ENCODE measurements at places on chromosomes 5 and 9.

DNA sequence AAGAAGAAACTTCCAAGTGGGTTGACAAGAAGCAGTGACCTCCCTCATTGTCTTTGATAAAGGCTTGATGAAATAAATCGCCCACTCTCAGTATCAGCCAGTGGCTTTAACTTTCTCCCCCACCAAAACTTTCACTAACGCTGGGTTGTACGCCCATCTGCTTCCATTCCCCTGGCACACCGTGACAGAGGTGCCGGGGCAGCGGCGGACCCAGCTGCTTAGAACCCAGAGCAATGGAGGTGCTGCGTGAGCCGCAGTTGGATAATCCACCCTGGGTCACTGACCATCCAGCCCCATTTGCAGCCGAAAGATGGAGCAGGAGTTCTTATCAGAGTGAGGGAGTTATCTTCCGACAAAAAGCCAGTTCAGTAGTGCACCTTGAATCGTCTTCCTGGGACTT lies 270.7 kb downstream of the ARHGEF28 start:
- no peak for DNase-seq

DNA sequence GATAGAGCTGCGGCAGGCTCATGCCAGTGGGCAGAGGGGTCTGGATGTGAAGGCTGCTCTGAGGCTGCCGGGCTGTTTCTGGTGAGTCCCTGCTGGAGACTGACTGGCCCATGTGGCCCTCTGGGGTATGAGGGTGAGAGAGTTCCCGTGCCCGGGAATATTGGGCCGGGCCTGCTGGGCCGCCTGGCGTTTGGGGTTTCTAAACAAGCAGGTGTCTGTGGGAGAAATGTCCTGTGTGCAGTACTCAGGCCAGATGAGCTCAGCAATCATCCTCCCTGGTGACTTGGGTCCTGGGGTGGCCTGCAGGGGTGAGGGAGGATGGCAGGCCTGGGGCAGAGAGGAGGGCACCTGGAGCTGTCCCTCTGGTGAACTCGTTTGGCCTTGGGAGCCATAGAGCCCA lies 74.9 kb downstream of the MACROH2A1 start:
- DNase-seq, result no peak

DNA sequence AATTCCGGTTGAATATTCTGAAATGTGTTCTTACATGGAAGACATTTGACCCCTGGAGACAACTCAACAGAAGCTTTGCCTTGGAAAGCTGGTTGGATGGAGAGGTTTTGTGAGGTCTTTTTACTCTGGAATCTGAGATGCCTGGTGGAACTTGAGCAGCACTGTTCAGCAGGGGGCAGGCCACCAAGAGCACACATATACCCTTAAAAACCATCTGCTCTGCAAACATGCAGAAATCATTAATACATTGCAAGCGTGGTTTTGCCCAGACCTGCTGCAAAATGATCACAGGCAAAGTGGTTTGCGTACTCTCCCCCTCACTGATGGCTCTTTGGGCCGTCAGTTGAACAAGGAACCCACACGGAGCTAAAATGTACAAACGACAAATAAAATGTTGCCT lies 32.8 kb upstream of the DAP start:
- no peak for DNase-seq

DNA sequence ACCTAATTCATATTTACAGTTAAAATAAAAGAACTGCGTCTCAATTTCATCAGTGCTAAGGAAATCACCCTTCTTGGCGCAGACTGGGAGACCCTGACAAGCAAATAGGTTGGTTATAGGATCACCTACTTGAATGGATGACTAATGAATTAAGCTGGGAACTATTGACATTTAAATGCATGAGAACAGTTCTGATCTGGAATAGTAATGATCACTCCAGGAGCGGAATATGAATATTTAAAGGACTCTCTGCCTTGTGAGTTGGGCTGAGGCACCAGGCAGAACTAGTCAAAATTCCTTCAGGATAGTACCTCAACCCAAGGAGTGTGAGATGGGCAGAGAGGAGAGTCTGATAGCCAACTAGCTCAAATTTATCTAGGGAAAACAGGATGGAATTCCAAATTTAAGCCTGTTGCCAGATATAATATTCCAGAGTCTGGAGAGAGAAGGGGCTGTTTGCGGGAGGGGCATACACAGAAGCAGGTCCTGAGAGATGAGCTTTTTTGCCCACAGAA lies 364.4 kb downstream of the CSNK1G3 start:
- DNase-seq, result no peak

GRCh38 chr5:12102151-12102550 lies 197.9 kb upstream of the CTNND2 start:
- DNase-seq, result no peak

GRCh38 chr5:102771435-102771834 lies 16.3 kb downstream of the PAM start:
- DNase-seq, result no peak

- DNase-seq, result peak; percentile 21
These were observed 209.8 kb downstream of the CWC27 start for GRCh38 chr5:64978546-64978945.

DNA sequence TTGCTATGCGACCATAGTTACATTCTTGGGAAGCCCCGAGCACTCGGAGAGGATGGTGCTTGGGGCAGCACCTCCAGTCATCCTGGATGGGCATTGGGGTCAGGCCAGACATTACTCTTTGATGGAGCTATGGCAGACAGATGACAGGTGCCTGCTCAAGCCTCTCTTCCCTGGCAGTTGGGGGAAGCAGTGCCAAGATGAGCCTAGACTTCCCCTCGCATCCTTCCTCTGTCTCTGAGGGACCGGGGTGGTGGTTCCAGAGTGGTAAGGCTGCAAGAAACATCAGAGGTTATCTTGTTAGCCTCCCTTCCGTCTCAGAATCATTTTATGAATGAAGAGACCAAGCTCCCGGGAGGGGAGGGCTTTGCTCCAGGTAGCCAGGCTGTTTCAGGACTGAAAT lies 2.8 kb upstream of the HMCN2 start:
- no peak for DNase-seq

All from suppressor macrophage treated with lipopolysaccharide for 4 hours (primary cell).